ENCODE measurements at places on chromosomes 7 and 10.

- no peak for DNase-seq
These were observed 1031.5 kb upstream of the LRRTM3 start for GRCh38 chr10:65894379-65894778.

- no peak for DNase-seq
These were observed 204.4 kb upstream of the TMEM72 start for GRCh38 chr10:44706745-44707144.

- DNase-seq, result no peak
These were observed 184.7 kb upstream of the PFKP start for GRCh38 chr10:2882628-2883027.

DNA sequence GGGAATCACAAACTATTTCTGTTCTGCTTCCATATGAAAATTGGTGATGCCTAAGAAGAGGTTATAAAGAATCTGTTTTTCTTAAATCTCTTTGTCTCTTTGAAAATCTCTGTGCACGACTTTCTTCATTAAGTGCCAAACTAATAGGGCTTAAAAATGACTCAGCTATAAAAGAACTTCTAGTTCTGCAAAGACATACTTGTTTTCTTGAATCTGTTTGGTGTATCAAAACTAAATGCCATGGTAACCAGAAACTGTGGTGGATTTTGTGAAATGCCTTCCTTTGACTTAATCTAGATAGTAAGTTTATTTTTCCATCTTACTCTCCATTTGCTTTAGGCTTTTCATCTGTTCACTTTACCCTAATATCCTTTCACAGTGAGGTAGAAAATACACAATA is 417.8 kb downstream of the PARD3 start:
- DNase-seq, result no peak

DNA sequence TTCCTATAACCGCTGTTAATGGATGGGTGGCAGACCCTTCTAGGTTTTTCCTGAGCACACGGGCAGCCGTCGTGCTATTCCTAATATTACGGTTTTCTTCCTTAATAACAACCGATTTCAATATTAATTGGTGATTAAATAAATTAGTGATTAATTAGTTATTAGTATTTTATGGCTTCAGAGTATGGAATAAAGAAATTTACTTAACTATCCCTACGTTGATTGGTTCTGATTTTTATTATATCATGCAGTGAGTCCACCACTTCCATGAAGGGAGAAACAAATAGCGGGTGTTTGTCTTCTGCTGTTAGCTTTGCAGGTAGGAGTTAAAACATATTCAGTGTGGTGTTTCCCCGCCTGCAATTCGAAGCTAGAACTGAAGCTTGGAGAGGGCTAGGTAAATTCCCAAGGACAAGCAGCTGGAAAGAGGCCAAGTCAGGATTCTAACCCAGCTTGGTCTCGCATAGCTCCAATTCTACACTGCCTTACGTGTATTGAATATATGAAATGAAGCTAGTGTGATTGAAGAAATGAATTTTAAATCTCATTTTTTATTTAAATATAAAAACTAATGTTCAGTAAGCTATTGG is 928 bp upstream of the CSTF2T start:
- no peak for DNase-seq

DNA sequence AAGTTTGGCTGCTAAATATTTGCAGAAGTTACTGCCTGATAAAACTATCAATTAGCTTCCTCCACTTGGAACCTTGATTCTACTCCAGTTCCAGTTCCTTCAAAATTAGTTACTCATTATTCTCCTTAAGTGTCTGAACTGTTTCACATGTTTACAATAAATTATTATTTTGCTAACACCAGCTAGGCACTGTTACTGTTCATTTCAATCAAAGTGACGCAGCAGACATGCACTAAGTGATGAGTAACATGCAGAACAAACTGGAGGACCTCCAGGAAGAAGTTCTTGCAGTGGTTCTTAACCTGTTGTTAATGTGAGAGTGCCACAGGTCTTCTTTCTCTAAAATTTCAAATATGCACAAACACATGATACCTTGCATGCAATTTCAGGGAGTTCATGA is 491.8 kb upstream of the SEMA3A start:
- no peak for DNase-seq

GRCh38 chr7:100099452-100099851 is 1.7 kb downstream of the MCM7 start:
- DNase-seq, result no peak

GRCh38 chr7:100823140-100823525 is 4.2 kb downstream of the EPHB4 start:
- no peak for DNase-seq

DNA sequence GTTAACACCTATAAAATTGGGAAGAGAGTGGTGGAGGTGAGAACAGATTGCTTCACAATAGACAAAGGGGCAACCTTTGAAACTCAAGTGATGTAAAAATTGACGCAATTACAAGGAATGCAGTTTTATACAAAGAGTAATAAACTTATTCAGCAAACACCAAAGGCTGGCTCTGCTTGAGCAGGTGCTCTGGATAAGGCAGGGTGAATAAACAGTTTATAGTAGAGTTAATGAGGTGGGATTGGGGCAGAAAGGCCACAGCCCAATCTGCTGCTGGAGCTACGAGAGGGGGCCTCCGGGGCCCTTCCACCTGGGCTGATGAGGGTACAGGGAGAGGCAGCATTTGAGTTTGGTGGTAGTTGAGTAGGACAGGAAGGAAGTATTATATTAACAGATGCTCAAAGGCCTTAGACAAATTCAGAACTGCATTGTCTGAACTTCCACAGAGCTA is 6.0 kb downstream of the MUC12 start:
- DNase-seq, result no peak

- no peak for DNase-seq
These were observed 422.4 kb downstream of the INHBA start for GRCh38 chr7:41280491-41280890.

DNA sequence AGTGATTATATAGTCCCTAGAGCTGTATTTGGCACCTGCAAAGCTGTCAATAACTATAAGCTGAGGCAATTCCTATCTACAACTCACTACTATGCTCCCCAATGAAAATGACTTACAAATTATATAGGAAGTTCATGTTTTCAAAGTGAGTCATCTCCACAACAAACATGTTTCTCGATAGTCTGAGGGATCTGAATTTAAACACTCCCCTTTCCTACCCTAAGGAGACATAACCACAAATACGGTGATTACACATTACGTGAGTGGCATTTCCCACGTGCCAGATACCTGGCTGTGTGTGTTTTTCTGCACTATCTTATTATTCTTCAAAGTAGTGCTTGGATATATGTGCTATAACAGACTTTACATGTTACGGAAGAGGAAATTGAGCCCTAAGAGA is 122.5 kb upstream of the C1QL3 start:
- DNase-seq, result no peak

GRCh38 chr10:75654171-75654771 is 222.8 kb downstream of the LRMDA start:
- DNase-seq, result no peak

- DNase-seq, result no peak
These were observed 18.7 kb upstream of the CBLL1 start for GRCh38 chr7:107725138-107725740.

- no peak for DNase-seq
These were observed 97.7 kb upstream of the RPA3 start for GRCh38 chr7:7816084-7816483.

GRCh38 chr7:98170966-98171365 is 40.3 kb upstream of the BHLHA15 start:
- no peak for DNase-seq

DNA sequence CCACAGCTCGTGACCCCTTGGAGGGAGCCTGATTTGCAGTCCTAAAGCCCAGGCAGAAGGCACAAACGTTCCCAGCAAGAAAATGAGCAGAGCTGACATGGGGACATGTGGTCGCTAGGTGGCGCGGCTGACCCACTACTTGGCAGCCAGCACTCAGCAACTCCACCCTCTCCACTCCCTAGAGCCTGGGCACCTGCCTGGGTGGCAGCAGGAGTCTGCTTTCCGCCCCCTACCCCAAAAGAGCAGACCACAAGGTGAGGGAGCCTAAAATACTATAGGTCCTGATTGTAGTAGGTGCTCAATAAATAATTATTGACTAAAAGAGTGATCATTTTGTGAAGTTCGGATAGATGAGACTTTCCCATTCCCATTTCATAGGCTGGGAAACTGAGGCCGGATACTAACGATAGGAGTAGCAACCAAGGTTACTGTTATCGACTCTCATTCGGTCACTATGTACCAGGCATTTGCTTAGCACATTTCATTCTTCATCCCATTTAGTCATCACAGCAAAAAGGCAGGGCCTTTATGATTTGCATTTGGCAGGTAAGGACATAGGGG is 57.4 kb downstream of the NEUROG3 start:
- peak; percentile 3 for DNase-seq

GRCh38 chr10:96043033-96043892 is at the start of gene CCNJ:
TSS of gene CCNJ (plus strand) at chr10:96043583. CDS start at chr10:96044394, 811 bp downstream.
- peak; percentile 31 for DNase-seq

DNA sequence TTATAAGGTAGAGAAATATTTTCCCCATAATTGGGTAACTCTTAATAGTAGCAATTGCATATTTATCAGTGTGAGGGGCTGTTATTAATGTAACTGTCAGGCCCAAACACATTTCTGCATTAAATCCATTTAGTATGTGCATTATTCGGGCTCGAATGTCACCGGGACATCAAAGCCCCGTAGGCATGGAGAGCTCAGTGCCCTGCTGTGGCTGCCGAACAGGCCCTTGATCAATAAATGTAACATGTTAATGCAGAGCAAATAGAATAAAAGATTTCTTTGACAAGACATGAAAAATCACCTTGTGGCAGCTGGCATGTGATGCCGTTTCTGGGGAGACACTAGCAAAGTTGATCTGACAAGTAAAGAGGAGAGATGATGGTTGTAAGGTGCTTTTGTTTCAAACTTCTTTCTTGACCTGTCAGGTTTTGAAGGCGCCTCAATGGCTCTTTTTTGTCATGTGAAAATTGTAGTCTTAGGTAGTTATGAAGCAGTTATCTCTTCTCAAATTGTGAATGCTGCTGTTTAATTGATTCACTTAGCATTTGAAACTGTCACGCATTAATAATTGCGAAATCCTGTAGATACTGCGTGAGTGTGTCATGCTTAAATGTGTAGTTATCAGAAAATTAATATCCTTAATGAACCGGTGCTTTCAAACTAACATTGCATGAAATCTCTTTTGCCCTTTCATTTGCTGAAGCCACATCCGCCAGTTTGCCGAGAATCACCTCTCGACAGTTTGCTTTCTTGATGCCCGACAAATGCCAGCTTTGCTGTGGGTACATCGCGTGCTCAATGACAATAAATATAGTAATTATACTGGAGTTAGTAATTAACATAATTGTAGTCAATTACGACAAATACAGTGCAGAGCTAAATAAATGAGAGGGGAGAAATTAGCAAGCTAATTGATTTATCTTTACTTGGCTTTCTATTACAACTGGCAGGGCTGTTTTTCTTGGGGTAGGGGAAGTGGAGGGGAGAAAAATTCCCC is 19.5 kb downstream of the LRMDA start:
- DNase-seq, result no peak

DNA sequence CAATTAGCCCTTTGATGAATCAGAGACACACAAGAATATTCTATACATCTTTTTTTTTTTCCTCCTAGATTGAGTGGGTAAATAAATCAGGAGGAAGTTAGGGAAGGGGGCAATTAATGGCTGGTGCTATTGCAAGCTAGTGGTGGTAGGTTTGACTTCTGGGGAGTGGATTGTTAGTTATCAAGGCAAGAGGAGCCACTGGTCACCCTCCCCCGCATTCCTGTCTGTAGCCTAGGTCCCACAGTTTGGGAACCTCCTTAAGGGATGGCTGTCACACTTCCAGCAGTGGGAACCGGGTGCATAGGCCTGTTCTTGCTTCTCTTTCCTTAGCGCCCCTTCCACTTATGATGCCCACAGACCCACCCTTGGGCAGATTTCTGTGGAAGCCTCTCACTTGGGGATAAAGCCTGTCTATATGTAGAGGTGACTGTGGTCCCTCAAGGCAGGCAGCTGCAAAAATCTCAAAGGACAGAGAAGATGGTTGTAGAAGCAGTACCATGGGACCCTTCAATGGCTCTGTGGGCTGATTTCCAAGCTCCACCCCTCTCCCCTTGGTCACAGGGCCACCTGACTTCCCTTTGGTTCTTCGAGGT is 2.3 kb upstream of the ADCK2 start:
- DNase-seq, result no peak

GRCh38 chr7:39838326-39838725 is 111.7 kb upstream of the CDK13 start:
- no peak for DNase-seq

DNA sequence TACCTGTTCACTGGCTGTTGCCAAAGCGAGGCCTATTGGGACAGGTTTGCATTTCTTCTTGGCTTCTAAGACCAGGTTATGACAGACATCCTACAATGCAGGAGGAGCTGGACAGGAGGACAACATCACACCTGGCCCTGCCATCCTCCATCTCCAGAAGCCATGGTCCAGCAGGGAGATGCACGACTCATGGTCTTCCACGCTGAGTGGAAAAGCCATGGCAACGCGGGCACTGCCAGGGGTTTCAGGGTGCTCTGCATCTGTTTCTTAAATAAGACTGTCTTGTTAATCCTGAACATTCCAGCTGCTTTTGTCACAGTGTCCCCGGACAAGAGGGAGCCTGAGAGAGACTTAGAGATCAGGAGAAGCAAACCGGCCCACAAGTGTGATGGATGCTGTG is 40.3 kb downstream of the CLRN3 start:
- DNase-seq, result no peak

GRCh38 chr10:128369101-128369650 is 243.0 kb upstream of the MKI67 start:
- DNase-seq, result no peak

DNA sequence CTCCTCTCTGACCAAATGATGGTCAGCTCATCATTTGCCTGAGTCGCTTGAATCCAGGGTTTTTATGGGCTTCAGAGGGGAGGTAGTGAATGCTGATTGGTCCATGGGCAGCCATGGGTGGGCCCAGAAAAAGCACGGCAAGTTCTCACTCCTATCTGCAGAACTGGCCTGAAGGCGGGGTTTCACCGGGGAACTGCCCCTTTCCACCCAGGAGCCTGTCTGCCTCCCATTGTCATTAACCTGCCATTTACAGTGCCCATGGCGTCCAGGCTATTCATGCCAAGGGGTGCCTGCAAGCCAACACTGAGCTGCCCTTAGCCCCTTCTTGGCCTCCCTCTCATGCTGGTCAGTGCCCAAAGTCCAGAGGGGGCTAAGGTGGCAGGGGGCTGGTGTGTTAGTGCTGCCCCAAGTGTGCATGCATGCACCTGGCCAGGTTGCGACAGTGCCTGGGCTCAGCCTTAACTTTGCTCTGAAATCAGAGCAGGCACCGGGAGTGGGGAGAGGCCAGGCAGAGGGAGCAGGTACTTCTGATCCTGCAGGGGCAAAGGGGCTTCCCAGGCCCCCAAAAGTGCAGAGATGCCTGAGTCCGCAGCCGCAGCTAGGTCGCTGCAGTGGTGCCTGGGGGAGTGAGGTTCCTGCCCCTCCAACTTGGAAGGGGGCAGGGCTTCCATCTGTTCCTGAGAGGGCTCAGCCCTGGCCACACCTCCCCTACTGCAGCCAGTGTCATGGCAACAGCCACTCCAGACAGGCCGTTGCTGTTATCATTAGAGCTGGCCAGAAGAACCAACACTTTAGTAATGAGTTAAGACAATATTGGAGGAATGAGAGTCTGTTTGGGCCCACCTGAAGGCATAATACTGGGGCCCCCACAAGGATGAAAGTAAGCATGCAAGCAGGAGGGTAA is 561.6 kb downstream of the GRM8 start:
- DNase-seq, result no peak

All from NCI-H446 treated with DMSO at 0.1 percent for 48 hours (cell line).